Activated CD8-positive, alpha-beta memory T cell treated with anti-CD3 and anti-CD28 coated beads for 1 hour (primary cell): ENCODE measurements at places on chromosomes 5 and 9.

DNA sequence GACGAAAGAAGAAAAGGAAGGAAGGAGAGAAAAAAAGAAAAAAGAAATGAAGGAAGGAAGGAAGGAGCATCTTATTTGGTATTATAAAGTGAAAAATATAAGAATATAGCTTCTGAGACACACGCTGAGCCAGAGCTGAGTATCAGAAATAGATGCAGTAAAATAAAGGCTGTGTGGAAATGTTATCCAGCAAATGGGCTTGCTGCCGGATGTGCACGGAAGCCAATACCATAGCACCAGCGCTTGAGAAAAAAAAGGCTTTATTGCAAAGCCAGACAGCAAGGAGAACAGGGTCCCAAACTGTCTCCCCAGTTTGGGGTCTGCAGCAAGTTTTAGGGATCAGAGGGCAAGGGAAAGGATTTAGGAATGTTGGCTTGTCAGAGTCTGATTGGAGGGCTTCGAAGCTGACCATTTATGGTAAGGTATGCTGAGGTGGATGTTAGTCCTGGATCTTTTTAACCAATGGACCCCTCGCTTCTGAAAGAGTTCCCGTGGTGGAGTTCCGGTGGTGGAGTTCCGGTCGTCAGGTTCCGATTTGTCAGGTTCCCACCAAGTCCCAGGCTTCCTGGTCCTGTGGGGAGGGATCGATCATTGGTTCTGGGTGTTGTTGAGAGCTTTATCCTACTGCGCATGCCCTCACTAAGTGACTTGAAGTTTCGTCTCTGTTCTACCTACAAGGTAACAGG is 70.4 kb downstream of the SFXN1 start:
- no peak for DNase-seq

DNA sequence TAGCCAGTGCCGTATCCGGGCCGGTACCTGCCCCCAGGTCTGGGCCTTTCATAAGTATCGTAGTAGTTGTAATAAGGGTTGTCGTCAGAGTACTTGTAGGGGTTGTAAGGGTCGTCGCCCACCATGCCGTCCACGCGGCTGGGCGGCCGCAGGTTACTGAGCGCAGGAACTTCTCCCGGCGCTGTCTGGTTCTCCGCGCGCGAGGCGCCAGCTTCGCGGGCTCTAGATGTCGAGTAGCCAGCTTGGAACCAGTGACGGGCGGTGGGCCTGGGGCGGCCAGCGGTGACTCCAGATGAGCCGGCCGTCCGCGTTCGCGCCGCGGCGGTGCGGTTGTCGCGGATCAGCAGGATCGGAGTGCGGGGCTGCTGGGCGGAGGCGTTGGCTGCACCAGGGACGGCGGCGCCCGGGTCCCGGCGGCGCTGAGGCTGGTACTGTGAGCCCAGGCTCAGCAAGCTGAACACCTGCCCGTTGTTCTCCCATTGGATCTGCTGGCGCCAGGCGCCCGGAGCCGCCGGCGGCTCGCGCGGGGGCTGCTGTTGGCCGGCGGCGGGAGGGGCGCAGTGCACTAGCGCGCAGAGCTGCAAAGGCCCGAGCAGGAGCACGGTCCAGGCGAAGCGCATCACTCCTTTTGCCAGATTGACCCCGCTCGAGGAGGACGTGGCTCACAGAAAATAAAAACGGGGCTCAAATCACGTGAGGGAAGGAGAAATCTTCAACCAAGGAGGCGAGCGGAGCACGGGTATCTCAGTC is 518 bp downstream of the LOX start:
- no peak for DNase-seq

DNA sequence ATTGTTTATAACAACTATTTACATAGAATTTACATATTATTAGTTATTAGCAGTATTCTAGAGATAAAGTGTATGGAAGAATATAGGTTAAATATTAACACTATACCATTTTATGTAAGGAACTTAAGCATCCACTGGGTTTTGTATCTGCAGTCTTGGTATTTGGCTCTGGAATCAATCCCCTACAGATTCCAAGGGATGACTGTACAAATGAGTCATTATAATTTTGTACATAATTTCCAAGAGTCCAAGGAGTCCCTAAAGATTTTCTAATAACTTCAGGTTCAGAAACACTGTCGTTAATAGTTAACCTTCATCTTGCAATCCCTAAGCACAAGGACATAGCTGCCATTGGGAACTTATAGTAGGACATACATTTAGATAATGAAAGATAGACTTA is 254.8 kb upstream of the PDE4D start:
- no peak for DNase-seq

- DNase-seq: no peak
Observed at GRCh38 chr9:13228431-13228830, 51.1 kb downstream of the MPDZ start.

GRCh38 chr9:115593587-115594091 is 475.7 kb upstream of the TNC start:
- DNase-seq: no peak
